ENCODE measurements at places on chromosomes 13 and 19. TPM values are rescaled to one million over a fixed set of nuclear protein-coding genes. Genes with fewer than 3 reads are reported as not detected.

DNA sequence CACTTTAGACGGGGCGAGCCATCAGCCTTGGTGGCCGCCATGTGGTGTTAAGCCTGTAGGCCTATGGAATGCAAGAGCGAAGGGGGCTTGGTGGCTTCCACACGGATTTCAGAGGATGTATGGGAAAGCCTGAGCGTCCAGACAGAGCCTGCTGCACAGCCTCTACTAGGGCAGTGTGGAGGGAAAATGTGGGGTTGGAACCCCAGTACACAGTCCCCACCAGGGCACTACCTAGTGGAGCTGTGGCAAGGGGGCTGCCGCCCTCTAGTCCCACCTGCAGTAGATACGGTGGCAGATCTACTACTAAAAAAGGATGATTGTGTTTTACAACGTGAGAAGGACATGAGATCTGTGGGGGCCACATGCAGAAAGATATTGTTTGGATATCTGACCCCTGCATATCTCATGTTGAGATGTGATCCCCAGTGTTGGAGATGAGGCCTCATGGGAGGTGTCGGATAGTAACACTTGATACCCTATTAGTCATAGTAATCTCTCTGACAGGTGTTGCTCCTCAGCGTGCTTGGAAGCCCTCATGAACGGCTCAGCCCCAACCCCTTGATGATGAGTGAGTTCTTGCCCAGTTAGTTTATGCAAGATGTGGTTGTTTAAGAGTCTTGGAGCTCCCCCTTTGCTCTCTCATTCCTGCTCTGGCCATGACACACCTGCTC is 45.6 kb downstream of the LHFPL6 start:
- no peak for DNase-seq

DNA sequence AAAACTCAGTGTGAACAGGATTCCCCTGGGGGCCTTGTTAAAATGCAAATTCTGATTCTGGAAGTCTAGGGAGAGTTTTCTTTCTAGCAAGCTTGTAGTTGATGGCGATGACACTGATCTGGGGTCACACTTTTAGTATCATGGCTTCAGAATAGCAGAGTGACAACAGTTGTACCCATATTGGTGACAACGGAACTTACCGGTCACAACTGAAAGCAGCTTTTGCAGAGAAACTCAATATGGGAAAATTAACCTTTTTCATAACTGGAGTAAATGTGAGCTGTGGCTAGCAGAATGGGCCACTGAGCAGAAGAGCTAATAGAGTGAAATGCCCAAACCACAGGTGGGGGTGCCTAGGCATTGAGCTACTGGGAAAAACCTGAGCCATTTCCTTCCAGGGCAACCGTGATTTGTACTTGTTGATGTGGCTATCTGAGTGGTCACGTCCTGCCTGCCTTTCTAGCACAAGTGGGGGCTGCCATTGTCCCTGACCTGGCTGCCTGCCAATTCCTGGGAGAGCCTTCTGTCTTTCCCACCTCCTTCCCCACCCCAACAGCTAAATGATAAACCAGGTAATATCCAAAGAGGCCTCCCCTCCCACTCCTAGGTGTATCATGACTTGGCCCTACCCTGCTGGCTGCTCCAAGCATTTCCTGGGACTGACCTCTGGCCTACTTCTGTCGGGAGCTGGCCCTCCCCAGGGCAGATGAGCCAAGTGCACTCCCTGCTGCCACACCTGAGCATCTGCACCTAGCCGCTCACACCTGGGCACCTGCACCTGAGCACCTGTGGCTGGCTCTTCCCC is 1.7 kb upstream of the SLC10A2 start:
- no peak for DNase-seq

GRCh38 chr19:15304140-15304705 is 28.1 kb downstream of the BRD4 start:
- DNase-seq: no peak

- DNase-seq: no peak
Measured at GRCh38 chr13:63880705-63881104, 2465.1 kb upstream of the PCDH20 start.

DNA sequence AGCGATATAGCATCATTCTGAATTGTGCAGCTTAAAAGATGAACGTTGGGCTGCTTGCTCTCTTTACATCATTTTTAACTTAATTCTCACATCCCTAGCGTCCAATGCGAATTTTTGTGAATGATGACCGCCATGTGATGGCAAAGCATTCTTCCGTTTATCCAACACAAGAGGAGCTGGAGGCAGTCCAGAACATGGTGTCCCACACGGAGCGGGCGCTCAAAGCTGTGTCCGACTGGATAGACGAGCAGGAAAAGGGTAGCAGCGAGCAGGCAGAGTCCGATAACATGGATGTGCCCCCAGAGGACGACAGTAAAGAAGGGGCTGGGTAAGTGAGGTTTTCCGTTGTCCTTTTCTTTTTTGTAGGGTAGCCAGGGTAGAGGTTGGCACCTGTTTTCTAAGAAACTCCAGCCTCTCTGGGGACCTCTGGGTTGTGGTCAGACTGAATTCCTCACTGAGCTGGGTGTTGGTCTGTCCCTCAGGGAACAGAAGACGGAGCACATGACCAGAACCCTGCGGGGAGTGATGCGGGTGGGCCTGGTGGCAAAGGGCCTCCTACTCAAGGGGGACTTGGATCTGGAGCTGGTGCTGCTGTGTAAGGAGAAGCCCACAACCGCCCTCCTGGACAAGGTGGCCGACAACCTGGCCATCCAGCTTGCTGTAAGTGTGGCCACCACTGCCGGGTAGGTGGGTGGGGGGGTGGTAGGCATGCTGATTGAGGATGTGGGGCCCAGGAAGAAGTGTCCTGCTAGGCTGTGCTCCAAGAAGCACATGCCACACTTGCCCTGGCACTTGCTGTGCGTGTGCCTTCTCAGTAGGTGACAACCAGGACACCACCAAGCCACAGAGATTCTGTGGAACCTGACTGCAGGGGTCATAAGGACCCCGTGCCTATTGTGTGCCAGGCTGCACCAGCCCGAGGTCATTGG is 17.0 kb downstream of the ILF3 start:
- no peak for DNase-seq

DNA sequence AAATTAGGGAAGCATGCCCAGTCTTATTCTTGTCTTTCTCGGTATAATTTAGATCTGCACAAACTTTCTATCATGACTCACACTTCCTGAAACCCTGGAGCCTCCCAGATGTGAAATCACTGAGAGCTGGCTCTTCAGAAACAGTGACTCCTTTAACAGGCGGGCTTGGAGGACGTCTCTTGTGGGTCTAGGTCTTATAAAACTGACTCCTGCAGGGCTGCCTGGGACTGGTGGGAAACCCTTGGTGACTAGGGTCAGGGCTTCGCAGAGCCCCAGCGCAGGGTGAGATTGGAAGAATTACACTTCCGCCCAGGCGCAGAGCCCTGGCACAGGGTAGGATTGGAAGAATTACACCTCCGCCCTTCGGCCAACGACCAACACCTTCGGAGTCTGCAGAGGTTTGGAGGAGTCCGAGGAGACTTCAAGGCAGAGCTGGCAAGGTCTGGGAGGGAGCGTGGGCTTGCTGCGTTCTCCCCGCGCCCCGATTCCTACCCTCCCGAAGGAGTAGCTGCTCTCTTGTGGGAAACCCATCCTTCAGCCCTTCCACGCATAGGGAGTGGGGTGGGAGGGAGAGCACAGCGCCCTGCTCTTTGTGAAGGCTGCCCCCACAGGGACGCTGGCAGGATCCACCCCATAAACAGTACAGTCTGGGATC is 43.4 kb upstream of the MAP3K10 start:
- DNase-seq: peak; percentile 86

ZNF846 gene
- total RNA-seq: 8.7 TPM

CRTC1 gene
- 3.9 TPM for total RNA-seq

All from lower leg skin (tissue), 4 donors.